Stimulated activated CD4-positive, alpha-beta T cell treated with anti-CD3 and anti-CD28 coated beads, TNF-alpha, amount 100 ng/mL, for 4 hours (primary cell): ENCODE measurements at places on chromosomes 2 and 18.
A peak's percentile ranks its signal among the peaks of the same experiment; 100 is the strongest.

GRCh38 chr2:196703695-196704094 is 64.2 kb downstream of the CCDC150 start:
- no peak for DNase-seq

DNA sequence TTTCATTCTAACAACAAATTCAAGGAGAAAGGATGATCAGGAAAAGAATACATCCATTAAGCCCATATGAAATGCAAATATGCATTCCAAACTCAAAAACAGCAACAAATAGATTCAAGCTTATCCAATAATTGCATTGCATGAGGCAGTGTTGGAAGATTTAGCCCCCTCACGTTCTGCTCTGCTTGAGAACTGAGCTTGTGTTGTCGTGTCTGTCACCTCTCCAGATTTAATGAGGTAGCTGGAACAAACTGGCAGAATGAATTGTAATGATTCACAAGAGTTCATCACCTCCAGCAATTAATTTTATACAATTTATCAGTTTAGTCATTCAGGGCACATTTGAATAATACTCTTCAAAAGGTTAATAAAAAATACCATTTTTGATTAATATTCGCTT is 54.8 kb downstream of the AP1S3 start:
- no peak for DNase-seq

GRCh38 chr2:46647766-46648742 is 168.7 kb downstream of the TMEM247 start:
- DNase-seq, result no peak

DNA sequence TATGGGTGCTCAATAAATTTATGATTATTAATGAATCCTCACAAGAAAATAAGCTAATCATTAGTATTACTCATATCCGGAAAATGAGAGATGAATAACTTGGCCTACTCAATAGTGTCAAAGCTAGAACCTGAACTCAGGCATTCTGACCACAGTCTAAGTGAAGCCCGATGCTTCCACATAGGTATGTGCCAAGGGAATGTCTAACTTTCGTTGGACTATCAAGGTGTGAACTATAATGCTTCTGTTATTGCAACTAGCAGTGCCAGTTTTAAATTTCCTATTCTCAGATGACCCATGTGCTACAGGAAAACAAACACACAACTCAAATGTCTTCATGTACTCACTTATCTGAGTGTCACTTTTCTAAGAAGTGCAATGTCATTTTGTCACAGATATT is 1.8 kb downstream of the BARD1 start:
- DNase-seq, result no peak

GRCh38 chr2:165529130-165529529 is 59.6 kb downstream of the CSRNP3 start:
- no peak for DNase-seq

GRCh38 chr18:78622907-78623541 is 356.6 kb upstream of the SALL3 start:
- DNase-seq, result no peak

DNA sequence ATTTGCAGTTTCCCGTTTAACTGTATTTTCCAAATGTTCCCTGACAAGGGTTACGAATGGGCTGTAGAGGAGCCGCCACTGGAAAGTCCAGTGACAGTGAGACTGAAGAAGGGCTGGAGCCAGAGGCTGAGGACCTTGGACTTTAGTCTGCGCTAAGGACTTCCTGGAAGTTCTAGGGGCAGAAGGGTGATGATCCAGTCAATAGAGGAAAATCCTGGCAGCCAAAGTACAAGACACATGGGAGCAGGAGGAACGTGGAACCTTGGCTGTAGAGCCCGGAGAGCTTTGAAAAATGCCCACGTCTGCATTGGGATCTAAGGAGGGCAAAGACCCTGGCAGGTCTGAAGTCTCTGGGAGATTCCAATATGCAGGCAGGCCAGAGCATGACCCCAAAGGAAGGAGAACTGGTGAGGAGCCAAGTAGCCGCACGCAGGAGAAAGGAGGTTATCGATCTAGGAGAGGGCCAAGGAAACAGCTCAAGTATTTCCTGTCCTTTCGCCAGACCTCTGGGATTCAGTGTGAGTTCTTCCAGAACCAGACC is 28.5 kb downstream of the MBP start:
- DNase-seq, result no peak

DNA sequence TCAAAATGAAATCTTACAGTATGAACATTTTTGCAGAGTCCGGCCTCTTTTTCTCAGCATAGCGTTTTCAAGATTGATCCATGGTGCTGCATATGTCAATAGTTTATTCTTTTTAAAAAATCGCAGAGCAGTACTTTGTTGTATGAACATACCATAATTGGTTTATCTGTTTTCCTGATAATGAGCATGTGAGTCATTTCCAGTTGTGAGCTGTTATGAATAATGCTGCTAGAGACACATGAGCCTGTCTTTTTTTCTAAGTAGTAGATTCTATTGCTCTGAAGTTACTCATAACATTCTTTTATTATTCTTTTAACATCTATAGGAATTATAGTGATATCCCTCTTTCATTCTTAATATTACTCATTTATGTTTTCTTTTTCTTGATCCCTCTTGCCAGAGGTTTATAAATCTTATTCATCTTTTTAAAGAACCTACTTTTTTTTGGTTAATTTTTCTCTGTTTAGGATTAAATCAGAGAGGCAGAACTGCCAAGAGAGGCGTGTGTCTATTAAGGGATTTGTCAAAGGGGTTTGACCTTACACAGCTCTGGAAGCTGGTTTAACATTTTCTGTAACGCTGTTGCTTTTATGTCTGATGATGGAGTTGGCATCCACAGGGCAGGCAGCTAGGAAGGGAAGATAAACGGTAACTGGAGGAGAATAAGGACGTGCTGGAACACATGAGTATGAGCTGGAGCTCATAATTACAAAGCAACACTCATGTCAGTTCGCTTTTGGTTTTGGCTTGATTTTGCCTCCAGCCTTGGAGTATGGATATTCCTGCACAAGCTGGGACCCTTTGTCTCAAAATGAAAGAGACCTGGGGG is 47.4 kb downstream of the MGAT5 start:
- no peak for DNase-seq

DNA sequence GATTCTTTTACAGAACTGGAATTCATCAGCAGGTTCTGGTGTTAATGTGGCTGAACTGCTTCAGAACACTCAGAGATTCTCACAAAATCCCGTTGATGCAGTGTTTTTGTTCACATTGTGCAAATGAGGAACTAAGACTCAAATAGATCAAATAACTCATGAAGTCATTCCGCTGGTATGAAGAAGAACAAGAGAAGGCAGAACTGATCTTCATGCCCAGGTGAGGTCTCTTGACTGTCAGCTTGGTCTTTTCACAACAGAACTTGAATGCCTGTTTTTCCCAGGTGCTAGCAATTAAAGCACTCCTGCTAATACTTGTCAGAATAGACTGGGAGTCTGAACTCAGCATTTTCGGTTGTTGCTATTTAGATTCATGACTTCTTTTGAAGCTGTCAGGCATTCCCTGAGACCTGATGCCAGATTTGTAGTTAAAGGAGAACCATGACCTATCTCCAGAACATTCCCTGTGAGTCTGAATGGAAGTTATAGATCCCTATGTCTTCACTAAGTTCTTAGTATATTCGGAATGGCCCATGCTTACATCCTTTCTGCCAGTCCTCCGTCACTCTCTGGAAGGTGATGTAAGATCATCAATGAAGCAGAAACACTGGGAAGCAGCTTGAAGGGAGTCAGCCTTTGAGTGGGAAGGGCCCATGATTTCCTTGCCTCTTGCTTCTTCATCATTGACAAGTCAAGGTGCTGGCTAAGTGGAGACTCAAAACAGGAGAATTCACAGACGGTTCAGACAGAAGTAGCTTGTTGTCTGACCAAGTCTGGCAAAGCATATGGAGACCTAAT is 155.7 kb downstream of the MTCL1 start:
- DNase-seq, result no peak

GRCh38 chr2:101766337-101766736 is 68.8 kb downstream of the MAP4K4 start:
- no peak for DNase-seq

- no peak for DNase-seq
Observed at GRCh38 chr2:179021258-179021657, 28.7 kb downstream of the CCDC141 start.

GRCh38 chr2:105828558-105828957 is 83.8 kb downstream of the NCK2 start:
- no peak for DNase-seq

DNA sequence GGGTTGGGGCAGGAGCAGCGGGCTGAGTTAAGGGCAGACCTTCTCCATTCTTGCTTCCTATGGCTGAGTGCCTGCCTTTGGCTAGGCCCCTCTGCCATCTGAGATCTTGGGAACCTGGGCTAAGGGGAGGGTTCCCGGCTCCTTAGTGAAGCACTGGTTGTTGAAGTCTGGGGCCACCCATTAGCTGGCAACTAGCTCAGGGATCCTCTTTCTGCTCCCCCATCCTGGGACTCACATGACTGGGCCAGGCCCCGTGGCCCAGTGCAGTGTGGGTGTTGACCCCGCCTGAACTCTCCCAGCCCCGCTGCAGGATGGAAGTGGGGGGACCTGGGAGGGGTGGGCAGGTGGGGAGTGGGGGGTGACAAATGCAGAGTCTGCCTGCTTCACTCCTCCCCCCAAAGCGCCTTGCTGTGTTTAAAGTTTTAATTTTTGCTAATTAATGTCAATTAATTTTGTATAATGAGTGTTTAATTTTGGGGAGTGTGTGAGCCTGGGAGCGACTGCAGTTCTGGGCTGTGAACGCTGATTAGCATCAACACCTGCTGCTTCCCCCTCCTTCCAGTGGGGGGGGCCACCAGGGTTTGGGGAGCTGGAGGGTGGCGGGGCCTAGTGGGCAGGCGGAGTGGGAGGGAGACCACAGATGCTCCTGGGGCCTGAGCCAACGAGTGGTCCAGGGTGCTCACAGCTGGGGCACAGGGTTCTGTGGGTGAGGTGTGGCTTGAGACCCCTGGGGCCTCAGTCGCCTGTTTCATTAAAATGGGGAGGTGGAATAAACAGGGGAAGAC is 55.2 kb downstream of the EMX1 start:
- no peak for DNase-seq

DNA sequence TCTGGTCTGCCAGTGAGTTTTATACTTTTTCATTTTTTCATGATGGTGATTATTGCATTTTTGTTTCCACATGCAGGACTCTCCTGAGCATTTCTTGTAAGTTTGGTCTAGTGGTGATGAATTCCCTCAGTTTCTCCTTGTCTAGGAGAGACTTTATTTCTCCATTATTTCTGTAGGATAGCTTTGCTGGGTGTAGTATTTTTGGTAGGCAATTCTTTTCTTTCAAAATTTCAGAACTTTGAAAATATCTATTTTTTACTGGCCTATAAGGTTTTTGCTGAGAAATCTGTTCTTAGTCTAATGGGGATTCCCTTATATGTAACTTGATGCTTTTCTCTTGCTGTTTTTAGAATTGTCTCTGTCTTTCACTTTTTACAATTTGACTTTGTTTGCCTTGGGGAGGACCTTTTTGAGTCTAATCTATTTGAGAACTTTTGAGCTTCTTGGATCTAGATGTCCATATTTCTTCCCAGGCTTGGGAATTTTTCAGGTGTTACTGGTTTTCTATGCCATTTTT is 149.1 kb downstream of the UBR3 start:
- no peak for DNase-seq

DNA sequence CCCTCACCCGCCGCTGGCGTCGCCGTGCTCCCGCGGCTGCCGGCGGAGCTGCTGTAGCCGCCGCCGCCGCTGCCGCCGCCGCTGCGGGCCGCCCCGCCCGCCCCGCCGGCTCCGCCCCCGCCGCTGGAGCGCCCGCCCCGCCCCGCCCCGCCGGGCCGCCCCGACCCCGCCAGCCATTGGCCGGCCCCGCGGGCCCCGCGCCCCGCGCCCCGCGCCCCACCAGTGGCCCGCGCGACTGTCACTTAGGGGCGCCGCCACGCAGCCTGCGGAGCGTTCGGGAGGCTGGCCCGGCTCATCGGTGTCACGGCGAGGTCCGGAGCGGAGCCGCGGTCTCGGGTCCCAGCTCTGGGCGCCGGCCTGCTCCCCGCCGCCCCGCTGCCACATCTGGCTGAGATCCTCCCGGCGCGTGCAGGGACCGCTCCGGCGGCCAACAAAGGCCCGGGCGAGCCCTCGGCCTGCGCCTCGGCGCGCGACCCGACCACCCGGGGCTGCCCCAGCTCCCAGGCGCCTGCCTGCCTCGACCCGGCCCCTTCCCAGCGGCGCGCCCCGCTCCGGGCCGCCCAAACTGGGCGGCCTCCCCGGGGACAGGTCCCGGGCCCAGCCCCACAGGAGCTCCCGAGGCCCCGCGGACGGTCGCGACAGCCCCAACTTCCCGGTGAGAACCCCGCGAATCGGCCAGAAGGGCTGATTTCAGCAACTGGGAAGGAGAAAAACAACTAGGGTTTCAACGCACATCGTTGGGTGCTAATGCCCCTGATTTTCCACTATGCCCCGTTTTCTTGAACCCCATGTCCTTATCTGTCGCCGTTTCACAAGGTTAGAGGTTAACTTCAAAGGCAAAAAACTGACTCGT is at the start of gene MGAT4A:
Gene MGAT4A, minus strand, starts transcription at position 92 of the 853 bp plus-strand sequence. CDS start 4,800 bp downstream, outside the sequence.
- DNase-seq, result peak; percentile 50

GRCh38 chr2:178829299-178829960 is 22.2 kb upstream of the TTN start:
- DNase-seq, result no peak

GRCh38 chr18:21650311-21650710 is 38.2 kb downstream of the SNRPD1 start:
- no peak for DNase-seq

DNA sequence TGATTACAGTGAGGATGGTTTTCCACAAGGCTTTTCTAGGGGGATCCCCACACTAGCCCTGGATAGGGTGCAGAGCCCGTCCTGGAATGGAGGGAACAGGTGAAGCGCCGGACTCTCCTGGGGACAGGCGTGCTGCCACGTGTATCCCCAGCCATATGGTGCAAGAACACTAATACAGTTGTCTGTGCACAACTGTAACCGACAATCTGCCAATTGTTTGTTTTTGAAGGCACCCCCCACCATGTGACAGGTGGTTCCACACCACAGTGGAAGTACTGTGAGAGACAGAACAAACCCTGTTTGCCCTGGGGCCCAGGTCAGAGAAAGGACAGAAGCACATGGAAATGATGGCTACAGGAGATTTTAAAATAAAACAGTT is 52.9 kb downstream of the MYCN start:
- no peak for DNase-seq

- no peak for DNase-seq
Observed at GRCh38 chr2:180004731-180005130, 2.4 kb downstream of the CWC22 start.

- DNase-seq, result no peak
Observed at GRCh38 chr2:148909114-148909513, 34.1 kb downstream of the KIF5C start.

DNA sequence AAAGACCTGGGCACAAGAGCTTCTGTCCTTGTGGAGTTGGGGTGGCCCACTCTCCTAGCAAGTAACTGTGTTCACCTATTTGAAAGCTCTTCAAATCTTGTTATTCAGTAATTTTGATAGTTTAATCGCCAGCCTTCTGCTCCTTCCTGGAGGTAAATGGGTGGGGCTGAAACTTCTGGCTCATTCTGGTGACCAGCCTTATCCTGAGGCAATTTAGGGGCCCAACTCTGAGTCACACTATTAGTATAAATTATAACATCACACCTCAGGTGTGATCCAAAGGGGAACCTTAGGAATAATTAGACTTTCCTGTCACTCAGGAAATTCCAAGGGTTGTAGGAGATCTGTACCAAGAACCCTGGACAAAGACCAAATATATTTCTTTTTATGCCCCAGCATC is 255.8 kb upstream of the RGPD4 start:
- DNase-seq, result no peak
